ENCODE measurements at places on chromosomes 11 and 22.

- DNase-seq = no peak
These were observed 798 bp downstream of the BCR start for GRCh38 chr22:23180893-23181720.

DNA sequence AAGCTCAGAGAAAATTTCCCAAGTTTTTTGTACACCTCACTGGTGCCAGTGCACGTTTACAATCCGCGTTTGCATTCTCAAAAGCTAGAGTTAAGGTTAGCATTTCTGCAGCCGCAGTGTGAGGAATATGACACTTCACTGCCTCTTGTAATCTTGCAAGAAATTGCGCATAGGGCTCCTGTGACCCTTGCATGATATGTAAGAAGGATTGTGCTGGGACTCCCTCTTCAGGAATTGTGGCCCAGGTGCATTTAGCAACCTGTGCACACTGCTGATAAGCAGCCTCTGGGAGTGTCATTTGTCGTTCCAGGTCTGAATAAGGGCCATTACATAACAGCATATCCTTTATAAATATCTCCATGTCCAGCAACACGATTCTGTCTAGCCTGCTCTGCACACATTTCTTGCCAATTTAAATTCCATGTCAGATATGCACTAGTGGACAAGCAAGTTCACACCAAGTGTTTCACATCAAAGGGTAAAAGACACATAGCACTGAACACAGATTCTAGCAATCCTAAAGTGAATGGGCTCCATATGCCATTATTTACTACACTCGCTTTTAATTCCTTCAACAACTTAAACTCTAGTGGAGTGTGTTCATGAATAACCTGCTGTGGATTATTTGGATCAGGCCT is 69.2 kb upstream of the INCENP start:
- DNase-seq = no peak

- DNase-seq = no peak
These were observed 372.9 kb downstream of the TBC1D22A start for GRCh38 chr22:47135338-47135737.

DNA sequence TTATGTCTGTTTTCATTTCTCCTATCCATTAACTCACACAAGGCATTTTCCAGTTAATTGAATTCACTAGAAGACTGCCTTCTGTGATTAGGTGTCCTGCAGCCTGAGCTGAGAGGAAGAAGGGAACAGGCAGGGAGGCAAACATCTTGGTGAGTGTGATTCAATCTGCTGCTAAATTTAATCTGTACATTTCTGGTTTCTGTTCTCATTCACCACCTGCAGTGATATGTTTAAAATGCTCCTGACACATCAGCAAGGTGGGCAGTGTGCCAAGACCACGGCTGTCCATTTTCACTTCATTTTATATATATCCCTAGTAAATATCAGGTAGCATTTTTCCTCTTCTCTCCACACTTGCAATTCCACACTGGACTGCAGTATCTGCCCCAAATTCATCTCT is 416.5 kb downstream of the TMEM135 start:
- no peak for DNase-seq

DNA sequence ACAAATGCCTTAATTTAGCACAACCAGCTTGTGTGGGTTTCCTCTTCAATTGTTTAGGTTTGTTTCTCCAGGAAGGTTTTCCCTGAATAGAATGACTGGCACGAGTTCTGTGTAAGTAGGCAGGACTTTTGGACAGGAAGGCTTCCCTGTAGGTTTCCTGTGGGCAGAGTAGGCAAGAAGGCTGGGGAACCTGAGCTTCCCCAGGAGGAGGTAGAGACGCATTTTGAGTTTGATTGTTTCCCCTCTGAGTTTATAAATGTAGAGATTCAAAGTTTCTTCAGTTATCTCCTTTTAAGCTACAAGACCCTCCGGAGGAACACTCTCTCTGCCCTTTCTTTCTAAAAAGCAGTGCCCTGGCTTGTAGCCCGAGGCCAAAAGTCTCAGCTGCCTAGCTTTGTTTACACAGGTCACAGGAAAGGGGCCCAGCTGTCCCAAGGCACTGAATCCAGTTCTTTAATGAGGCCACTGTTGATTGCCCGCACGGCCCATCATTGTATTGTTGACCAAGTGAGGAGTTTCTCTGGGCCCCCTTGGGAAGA is 66.6 kb upstream of the RDX start:
- no peak for DNase-seq

GRCh38 chr11:58334708-58335107 is 24.2 kb downstream of the OR5B17 start:
- peak; percentile 47 for DNase-seq

DNA sequence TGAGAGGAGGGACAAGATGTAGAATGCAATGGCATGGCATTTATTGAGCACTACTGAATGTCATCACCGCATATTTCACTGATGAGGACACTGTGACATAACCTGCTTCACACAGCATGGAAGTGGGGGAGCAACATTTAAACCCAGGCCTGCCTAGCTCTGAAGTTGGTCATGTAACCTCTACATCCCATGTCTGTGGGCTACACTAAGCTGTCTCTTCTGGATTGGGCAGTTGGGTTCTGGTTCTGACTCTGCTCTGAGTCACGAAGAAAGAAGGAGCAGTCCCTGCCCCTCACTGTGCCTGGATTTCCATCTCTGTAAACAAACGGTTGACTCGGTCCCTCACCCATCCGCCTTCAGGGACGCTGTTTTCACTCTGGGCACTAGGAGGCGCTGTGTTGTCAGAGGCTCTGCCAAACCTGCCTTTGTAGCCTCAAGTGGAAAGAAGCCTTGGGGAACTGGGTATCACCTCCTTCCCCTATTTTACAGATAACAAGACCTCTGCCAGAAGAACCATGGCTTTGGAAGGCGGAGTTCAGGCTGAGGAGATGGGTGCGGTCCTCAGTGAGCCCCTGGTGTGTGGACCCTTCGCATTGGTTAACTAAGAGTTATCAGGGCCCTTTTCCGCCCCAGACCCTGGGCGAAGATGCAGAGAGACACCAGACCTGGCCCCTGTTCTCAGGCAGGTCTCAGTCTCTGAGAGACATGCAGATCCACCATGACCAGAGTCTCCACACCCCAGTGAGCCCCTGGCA is 12.7 kb upstream of the ARHGEF17 start:
- DNase-seq = peak; percentile 69

DNA sequence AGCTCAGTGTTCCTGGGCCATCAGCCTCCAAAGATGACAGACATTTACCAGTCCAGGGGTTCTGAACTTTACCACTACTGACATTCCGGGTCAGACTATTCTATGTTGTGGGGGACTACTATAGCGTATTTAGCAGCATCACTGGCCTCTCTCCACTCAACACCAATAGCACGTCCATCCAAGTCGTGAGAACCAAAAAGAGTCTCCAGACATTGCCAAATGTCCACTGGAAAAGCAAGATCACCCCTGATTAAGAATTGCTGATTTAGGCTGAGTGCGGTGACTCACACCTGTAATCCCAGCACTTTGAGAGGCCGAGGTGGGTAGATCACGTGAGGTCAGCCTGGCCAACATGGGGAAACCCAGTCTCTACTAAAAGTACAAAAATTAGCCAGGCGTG is 5.3 kb downstream of the PES1 start:
- DNase-seq = no peak

DNA sequence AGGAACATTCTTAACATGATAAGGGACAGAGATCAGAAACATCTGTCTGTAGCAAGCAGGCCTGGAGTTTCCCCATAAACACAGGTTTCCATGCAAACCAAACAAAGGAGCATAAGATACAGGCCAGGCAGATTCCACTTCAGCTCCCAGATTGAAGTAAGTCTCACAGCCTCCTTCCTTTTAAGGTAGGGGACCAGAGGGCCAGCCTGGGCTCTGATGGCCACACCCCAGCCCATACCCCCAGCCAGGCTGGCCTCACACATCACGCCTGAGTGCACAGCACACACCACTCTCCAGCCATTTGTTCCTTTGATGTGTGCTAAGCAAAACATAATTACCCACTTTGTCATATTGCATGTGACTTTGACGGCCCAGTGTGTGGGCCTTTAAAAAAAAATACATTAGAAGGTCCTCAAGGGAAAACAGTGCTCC is 518.7 kb downstream of the NTM start:
- no peak for DNase-seq

GRCh38 chr11:104858882-104859775 is 39.1 kb downstream of the CASP12 start:
- no peak for DNase-seq

GRCh38 chr22:17114173-17114897 is 6.8 kb downstream of the TMEM121B start:
- DNase-seq = no peak

GRCh38 chr11:11841116-11841722 is 553 bp upstream of the USP47 start:
- DNase-seq = peak; percentile 38

DNA sequence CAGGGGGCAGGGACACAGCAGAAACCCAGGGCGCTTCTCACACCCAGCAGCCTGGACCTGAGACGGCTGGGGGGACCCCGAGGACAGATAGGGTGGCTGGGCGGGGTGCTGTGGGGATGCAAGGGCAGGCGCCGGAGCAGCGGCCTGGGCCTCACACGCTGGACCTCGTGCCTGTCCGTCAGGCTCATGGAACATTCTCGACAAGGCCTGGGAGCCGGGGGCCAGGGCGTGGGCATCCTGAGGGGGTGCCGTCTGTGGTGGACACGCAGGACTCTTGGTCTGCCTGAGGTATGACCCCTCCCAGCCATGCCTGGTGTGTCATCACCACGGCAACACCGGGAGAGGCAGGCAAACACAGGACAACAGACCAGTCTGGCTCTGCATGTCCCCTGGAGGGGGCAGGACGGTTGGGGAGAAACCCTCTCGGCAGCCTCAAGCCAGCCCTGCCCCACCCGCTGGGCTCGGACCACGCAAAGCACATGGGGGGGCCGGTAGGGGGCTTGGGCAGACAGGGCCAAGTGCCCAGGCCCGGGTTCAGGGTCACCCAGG is 21.4 kb downstream of the MRPL23 start:
- no peak for DNase-seq

DNA sequence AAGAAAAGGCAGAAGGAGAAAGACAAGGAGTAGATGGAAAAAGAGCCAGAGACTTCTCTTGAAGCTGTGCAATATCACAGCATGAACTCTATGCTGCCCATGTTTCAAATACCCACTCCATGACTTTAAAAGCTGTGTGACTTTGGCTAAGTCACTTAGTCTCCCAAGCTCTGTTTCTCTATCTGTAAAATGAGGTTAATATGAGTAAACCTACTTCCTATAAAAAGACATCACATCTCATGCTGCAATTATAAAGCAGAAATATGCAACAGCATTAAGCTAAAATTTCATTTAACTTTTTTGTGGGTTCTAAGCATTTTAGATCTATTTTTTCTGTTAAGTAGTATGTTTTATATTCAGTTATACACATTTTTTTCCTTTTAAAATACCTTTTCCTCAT is 11.6 kb downstream of the DGCR2 start:
- no peak for DNase-seq

GRCh38 chr22:45007391-45008185 is 2.2 kb downstream of the PHF21B start:
- peak; percentile 39 for DNase-seq

DNA sequence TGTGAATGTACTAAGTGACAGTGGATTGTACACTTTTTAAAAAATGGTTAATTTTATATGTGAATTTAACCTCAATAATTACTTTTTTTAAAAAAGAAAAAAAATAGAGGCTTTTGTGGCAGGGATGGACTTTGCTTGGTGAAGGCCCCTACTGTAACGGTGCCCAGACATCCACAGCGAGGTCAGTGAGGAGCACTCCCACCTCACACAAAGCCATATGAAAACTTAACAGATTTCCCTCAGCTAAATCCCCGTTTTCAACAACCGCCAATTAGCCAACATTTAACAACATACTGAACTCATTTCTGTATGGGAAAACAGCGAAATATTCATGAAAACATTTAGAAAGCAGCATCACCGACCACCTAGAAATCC is 642 bp upstream of the C11orf58 start:
- DNase-seq = no peak

DNA sequence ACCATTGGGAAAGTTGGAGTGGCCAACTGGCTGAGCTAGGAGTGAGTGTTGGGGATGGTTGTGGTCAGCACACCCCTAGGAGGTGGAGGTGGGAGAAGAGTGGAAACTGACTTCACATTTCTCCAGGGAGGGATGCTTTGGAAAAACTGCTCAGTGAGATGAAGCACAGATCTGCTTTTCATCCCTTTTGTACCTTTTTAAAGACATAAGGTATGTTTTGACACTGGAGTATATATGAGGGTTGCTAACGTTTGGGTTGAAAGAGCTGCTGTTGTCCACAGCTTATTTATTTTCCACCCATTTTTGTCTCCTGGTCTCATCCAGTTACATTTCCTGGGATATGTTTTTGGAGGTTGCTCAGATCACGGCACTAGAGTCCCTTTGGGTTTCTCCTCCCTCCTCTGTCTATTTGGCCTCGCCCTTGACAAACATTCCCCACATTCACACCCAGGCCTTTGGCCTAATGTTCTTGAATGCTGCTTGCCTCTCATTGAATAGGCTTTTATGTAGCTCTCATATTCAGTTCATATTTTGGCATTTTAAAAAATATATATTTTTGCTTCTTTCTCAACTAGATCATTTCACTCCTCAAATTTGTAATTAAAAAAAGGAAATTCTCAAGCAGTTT is 8.3 kb downstream of the SREBF2 start:
- no peak for DNase-seq

DNA sequence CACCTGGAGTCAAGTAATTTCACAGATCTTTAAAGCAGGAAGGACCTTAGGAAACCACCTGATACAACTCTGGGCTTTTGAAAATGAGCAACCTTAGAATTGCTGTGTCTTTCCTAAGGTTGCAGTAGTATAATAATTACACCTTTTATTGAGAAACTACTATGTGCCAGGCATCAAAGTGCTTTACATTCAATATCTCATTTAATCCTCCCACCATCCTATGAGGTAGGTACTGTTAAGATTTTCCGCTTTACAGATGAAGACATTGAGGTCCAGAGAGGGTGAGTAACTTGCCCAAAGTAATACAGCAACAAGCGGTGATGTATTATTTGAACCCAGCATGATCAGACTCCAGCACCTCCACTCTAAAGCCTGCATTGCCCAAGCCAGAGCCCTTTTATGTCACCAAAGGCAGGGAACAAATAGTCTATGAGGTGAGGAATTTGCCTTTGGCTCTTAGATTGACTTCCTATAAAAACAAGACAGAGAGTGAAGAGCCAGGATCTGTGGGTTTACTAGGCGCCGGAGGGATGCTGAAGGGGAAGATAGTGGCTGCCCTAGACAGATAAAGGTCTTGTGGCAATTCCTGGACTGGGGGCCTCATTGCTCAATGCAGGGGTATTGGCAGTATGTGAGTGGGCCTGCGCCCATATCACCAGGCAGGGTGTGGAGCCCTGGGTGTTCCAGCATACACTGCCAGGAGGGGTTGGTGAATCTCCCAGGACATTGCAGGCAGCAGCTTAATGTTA is 157.1 kb downstream of the FBXO7 start:
- no peak for DNase-seq

Data from COLO829 (cell line).